ENCODE measurements at places on chromosomes 12 and 14.
A peak's percentile ranks its signal among the peaks of the same experiment; 100 is the strongest.

- H3K4me3 ChIP-seq, result no peak overlapping the region
- H3K36me3 ChIP-seq, result peaks cover 23% of the 10 kb centered on the region
- H3K27me3 ChIP-seq, result no peaks in the 10 kb centered on the region
- DNase-seq, result no peak
- H3K4me1 ChIP-seq, result no peaks in the 10 kb centered on the region
- no peak overlapping the region for H3K27ac ChIP-seq
Measured at GRCh38 chr12:125017801-125018200, 24.4 kb downstream of the BRI3BP start.

GRCh38 chr14:98551028-98551427, 721.0 kb downstream of the BCL11B start:
- H3K4me1 ChIP-seq, result peaks cover 6% of the 10 kb centered on the region
- H3K27me3 ChIP-seq, result no peaks in the 10 kb centered on the region
- no peaks in the 10 kb centered on the region for H3K36me3 ChIP-seq
- DNase-seq, result no peak

- no peak overlapping the region for H3K27ac ChIP-seq
- no peaks in the 10 kb centered on the region for H3K27me3 ChIP-seq
- H3K4me1 ChIP-seq, result no peaks in the 10 kb centered on the region
- H3K4me3 ChIP-seq, result no peak overlapping the region
Measured at GRCh38 chr12:80925237-80925636, 12.5 kb downstream of the LIN7A start.

- H3K27me3 ChIP-seq, result no peaks in the 10 kb centered on the region
- no peaks in the 10 kb centered on the region for H3K4me1 ChIP-seq
- no peaks in the 10 kb centered on the region for H3K36me3 ChIP-seq
Measured at GRCh38 chr14:40955131-40955505, 651.6 kb upstream of the LRFN5 start.

- DNase-seq, result no peak
- no peak overlapping the region for H3K4me3 ChIP-seq
Measured at GRCh38 chr14:49366416-49366815, 219.8 kb downstream of the RPS29 start.

- peak within 1 kb of the TSS; percentile 97 for H3K4me3 ChIP-seq
- H3K27ac ChIP-seq, result peak within 1 kb of the TSS; percentile 100
- peaks cover 39% of the 10 kb centered on the region for H3K4me1 ChIP-seq
- H3K27me3 ChIP-seq, result peaks cover 38% of the 10 kb centered on the region
Measured at GRCh38 chr14:23302290-23303225, at the start of gene PPP1R3E. PPP1R3E (minus strand) TSS chr14:23302859; CDS start chr14:23302576, 283 bp downstream.

- H3K36me3 ChIP-seq, result no peaks in the 10 kb centered on the region
- no peaks in the 10 kb centered on the region for H3K27me3 ChIP-seq
- H3K4me3 ChIP-seq, result no peak overlapping the region
- H3K27ac ChIP-seq, result no peak overlapping the region
- H3K4me1 ChIP-seq, result no peaks in the 10 kb centered on the region
Measured at GRCh38 chr14:41785696-41786095, 179.0 kb downstream of the LRFN5 start.

GRCh38 chr14:99143126-99143525, 128.9 kb downstream of the BCL11B start:
- peaks cover 6% of the 10 kb centered on the region for H3K4me1 ChIP-seq
- peaks cover 8% of the 10 kb centered on the region for H3K27me3 ChIP-seq
- no peak for DNase-seq
- no peaks in the 10 kb centered on the region for H3K36me3 ChIP-seq
- no peak overlapping the region for H3K4me3 ChIP-seq

DNA sequence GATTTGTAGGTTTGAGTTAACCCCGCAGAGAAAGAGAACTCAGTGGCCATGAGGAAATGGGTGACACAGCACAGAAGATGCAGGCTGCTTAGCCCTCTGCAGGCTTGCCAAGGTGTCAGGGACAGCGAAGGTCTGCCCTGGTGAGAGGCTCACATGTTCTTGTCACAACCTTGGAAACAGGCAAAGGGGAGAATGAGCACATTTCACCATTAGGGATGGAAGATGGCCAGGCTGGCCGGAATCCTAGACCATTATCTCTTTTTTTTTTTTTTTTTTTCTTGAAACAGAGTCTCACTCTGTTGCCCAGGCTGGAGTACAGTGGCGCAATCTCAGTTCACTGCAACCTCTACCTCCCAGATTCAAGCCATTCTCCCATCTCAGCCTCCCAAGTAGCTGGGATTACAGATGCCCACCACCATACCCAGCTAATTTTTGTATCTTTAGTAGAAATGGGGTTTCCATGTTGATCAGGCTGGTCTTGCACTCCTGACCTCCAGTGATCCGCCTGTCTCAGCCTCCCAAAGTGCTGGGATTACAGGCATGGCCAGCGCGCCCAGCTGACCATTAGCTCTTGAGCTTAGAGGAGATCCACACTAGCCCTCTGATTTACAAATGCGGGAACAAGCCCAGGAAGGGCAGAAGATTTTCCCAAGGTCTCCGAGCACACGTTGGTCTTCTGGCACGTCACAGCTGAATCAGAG, 34.6 kb downstream of the LTBP2 start:
- no peak for DNase-seq
- H3K4me1 ChIP-seq, result peaks cover 36% of the 10 kb centered on the region
- no peak overlapping the region for H3K27ac ChIP-seq
- H3K36me3 ChIP-seq, result no peaks in the 10 kb centered on the region
- peaks cover 34% of the 10 kb centered on the region for H3K27me3 ChIP-seq

- H3K36me3 ChIP-seq, result no peaks in the 10 kb centered on the region
- H3K4me1 ChIP-seq, result no peaks in the 10 kb centered on the region
- H3K4me3 ChIP-seq, result no peak overlapping the region
Measured at GRCh38 chr12:32171211-32171610, 64.6 kb downstream of the BICD1 start.

- H3K4me3 ChIP-seq, result no peak overlapping the region
- DNase-seq, result peak; percentile 38
- H3K36me3 ChIP-seq, result peaks cover 6% of the 10 kb centered on the region
- H3K4me1 ChIP-seq, result peaks cover 22% of the 10 kb centered on the region
- no peaks in the 10 kb centered on the region for H3K27me3 ChIP-seq
Measured at GRCh38 chr12:54759751-54760150, 94.6 kb upstream of the MUCL1 start.

DNA sequence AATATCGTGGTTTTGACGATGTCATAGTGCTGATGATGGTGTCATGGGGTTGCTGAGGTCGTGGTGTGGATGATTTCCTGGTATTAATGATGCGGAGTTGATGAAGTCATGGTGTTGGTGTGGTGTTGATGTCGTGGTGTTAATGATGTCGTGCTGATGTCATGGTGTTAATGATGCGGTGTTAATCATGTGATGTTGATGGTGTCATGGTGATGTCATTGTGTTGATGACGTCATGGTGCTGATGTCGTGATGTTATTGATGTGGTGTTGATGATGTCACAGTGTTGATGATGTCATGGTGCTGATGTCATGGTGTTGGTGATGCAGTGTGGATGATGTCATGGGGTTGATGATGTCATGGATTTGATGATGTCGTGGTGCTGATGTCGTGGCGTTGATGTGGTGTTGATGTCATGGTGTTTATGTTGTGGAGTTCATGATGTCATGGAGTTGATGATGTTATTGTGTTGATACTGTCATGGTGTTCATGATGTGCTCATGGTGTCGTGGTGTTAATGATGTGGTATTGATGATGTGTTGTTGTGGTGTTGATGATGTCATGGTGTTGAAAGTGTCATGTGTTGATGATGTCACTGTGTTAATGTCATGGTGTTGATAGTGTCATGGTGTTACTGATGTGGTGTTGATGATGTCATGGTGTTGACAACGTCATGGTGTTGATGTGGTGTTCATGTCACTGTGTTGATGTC, 48.5 kb upstream of the RIMBP2 start:
- no peaks in the 10 kb centered on the region for H3K36me3 ChIP-seq
- peaks cover 17% of the 10 kb centered on the region for H3K4me1 ChIP-seq
- peak; percentile 61 for DNase-seq

GRCh38 chr14:58969951-58970751, 218.3 kb upstream of the DAAM1 start:
- no peaks in the 10 kb centered on the region for H3K36me3 ChIP-seq
- no peak overlapping the region for H3K4me3 ChIP-seq
- no peaks in the 10 kb centered on the region for H3K4me1 ChIP-seq

DNA sequence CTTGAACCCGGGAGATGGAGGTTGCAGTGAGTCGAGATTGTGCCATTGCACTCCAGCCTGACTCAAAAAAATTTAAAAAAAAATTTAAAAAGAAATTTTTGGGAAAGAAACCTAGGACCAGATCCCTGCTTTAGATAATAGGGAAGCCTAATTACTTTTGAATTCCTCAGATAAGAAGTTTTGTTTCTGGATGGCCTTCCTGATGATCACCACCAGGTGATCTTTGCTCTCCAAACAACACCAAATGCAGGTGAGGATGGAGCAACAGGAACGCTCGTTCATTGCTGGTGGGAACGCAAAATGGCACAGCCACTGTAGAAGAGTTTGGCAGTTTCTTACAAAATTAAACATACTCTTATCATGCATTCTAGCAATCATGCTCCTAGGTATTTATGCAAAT, 28.5 kb upstream of the KLC1 start:
- no peak for DNase-seq
- peaks cover 5% of the 10 kb centered on the region for H3K27me3 ChIP-seq
- no peak overlapping the region for H3K27ac ChIP-seq
- peaks cover 6% of the 10 kb centered on the region for H3K4me1 ChIP-seq

DNA sequence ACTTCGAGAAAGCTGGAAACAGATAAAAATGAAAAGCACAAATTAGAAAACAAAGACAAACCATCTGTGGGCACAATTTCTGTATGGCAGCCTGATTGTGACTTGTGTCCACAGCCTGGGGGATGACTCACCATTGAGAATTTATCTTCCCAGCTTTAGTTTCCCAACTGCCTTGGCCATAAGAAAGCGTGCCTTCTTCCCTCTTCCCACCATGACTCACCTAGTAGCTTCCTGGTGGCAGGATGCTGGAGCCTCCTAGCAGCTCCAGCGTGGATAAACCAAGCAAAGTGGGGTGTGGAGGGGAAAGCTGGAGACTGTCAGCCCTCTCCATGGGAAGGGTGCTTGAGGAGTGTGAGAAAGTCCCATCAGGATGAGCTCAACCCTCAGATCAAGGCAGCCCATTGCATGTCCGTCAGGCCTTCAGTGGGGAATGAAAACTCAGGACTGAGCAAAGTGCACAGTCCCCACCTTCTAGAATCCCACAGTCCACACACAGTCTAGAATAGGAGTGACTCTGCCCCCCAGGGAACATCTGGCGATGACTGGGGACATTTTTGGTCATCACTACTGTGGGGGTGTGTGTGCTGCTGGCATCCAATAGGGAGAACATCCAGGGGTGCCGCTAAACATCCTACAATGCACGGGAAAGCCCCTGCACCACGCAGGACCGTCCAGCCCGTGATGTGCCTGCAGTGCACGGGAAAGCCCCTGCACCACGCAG, 22.4 kb upstream of the SERPINA6 start:
- H3K4me3 ChIP-seq, result no peak overlapping the region
- peaks cover 6% of the 10 kb centered on the region for H3K27me3 ChIP-seq
- H3K4me1 ChIP-seq, result no peaks in the 10 kb centered on the region
- H3K27ac ChIP-seq, result no peak overlapping the region
- no peak for DNase-seq

DNA sequence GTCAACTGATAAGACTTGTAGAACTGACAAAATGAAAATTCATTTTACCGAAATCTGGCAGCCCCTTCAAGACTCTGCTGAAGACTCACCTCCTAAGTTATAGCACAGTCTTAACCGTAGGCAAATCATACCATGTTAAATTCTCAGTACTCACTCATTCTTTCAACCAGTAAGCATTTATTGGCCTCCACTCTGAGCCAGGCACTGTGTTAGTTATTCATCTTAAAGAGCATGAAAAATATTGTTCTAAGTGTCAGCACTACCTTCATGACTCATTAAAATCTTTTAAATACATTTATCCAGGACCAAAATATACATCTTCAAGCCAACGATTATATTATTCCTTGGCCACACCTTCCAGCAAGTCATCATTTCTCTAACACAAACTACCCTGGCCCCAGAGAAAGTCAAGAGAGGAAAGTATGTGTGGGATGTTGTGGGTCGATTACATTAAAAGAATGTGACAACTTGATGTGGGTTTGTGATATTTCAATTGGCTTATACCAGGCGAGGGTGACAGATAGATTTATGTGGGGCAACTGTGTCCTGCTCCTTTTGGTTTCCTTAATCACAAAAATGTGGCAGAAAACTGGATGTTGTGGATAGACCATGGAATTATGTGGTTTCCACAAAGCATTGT, 55.0 kb downstream of the TMEM30B start:
- H3K27me3 ChIP-seq, result peaks cover 41% of the 10 kb centered on the region
- DNase-seq, result no peak
- no peaks in the 10 kb centered on the region for H3K36me3 ChIP-seq
- H3K27ac ChIP-seq, result no peak overlapping the region
- no peaks in the 10 kb centered on the region for H3K4me1 ChIP-seq

GRCh38 chr14:75439989-75440388, 12.2 kb downstream of the JDP2 start:
- H3K4me3 ChIP-seq, result no peak overlapping the region
- peaks cover 1% of the 10 kb centered on the region for H3K36me3 ChIP-seq
- no peak overlapping the region for H3K27ac ChIP-seq
- DNase-seq, result no peak
- H3K4me1 ChIP-seq, result peaks cover 13% of the 10 kb centered on the region
- peaks cover 8% of the 10 kb centered on the region for H3K27me3 ChIP-seq

DNA sequence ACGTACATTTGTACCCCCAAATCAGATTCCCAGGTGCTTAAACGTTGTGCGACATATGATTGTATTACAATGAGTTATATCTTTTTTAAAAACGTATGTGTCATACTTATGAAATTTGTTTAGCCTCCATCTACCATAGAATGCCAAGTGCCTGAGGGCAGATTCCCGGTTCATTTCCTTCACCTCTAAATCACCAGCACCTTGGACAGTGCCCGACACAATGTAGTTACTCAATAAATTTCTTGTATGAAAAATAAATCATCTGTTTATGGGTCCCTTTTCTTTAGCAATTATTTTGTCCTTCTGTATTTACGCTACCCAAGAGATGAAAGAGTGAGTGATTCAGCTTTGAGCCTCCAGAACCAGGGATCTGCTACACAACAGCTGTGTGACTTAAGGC, 157.4 kb downstream of the TBX5 start:
- no peaks in the 10 kb centered on the region for H3K4me1 ChIP-seq
- no peaks in the 10 kb centered on the region for H3K27me3 ChIP-seq
- DNase-seq, result no peak
- no peak overlapping the region for H3K27ac ChIP-seq
- no peak overlapping the region for H3K4me3 ChIP-seq

DNA sequence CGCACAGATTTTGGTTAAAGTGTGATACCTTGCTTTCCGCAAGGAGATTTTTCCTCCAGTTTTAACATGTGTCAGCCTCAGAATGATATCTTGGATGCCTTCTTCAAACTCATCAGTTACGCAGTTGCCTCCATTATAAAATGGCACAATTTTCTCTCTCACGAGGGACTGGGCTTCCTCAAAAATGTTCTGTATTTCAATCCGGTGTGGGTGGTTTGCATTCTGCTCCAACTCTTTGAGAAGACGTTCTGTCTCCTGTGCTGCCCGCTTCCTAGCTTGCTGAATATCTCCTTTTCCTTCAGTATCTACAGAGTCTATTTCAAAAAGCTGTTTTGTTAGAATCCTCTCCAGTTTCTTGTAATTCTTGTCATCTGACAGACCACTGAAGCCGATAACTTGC, 1.8 kb downstream of the BAG5 start:
- peak overlapping the region; percentile 91 for H3K4me3 ChIP-seq
- H3K27ac ChIP-seq, result peak overlapping the region; percentile 94
